Fibroblast of skin of left biceps (primary cell): ENCODE measurements at places on chromosomes 6 and 20.

DNA sequence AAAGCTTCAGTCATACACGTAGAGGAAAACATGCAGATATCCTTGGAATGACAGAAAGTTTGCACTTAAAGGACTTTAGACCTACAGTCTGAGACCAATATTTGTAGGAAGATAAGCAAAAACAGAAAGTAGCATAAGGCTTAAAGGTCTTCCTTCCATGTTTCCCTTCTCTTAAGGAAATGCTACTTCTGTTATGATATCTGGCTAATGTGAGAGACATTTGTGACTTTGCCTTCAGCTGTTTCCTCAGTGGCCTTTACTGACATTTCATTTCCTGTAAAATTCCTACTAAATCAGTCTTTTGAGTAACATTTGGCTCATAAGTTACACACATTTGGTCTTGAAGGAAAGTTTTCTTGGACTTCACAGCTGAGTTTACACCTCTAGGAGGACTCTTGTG lies 713.4 kb downstream of the TBC1D32 start:
- no peak for DNase-seq

- no peak for DNase-seq
Measured at GRCh38 chr20:48211238-48211637, 426.0 kb upstream of the SULF2 start.

GRCh38 chr6:87183687-87184086 lies 28.3 kb downstream of the ZNF292 start:
- peak; percentile 20 for DNase-seq

DNA sequence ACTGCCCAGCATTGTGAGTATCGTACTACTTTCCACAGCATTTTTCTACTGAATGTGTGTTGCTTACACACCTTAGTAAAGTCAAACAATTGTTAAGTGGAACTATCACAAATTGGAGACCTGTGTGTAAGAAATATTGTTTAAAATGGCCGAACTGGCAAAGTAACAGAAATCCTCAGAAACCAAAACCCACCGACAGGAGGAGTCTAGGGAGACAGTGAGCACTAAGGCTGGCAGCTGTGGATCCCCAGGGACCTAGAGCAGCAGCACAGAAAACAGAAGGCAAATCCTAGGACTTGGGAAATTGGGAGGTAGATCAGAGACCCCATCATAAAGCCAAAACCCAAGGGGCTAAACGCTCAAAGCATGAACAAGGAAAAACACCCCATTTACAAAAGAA lies 69.9 kb downstream of the SESN1 start:
- DNase-seq: no peak

DNA sequence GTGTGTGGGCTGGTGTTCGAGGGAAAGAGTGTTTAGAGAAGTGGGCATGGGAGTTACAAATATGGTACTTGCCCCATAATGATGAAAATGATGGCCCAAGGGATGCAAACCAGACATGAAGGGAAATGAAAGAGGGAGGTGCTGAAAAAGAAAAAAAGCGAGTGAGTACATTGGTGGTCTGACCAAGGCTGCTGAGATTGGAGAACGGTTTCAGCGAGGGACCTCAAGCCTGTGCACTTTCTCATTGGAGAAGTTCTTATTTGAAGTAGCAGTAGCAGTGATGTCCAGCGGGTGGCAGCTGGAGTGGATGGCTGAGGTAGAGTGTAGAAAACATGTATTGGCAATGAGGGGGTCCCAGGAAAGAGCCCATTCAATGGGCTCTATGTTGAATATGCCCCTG lies 54.8 kb downstream of the TNFAIP3 start:
- no peak for DNase-seq
